ENCODE measurements at places on chromosomes 7 and 10. TPM values are rescaled to one million over a fixed set of nuclear protein-coding genes. Genes with fewer than 3 reads are reported as not detected.

ZNF503 gene
- total RNA-seq: 42.3 TPM

KLF14 gene
- not detected for total RNA-seq

NYAP1 gene
- 1.9 TPM for total RNA-seq

TMEM229A gene
- not detected for total RNA-seq

Data from PC-3 (cell line).